ENCODE measurements at places on chromosomes 5 and 9.

DNA sequence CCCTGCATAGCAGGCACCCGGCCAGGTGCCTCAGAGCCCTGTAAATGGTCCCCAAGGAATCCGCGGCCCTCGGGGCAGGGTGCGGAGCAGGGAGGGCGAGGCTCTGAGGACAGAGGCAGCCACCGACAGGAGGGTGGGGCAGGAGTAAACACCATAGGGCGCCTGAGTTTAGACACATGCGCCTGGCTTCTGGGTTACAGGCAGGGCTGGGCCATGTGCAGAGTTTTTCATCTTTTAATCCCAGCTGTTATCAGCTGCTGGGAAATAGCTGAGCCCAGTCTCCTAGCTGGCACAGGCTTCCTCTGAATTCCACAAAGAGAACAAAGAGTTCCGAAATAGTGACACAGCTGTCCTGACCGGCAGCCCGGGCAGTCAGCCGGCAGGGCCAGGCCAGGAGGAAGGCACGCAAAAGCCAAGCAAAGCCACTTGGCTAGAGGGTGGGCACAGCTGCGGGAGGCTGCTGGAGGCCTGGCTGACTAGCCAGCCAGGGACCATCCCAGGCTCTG, 98.9 kb upstream of the PHYKPL start:
- peak; percentile 52 for DNase-seq

DNA sequence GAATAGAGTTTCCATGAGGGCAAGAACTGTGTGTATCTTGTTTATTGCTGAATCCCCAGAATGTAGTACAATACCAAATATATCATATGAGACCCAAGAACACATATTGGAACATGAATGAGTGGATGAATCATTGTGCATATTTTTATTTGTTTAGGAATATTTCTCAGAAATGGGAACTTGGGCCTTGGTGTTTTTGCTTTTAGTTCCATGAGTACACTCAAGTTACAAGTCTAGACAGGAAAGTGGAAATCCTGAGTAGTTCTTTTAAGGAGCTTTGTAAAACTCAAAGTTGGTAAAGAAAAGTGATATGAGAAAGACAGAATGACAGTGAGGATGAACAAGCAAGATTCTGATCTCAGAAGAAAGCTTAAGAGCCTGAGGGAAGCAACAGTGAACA, 647.0 kb downstream of the EFNA5 start:
- no peak for DNase-seq

- DNase-seq: no peak
Measured at GRCh38 chr9:9041756-9042155, 1242.2 kb upstream of the DMAC1 start.

- no peak for DNase-seq
Measured at GRCh38 chr9:136694872-136695247, 7.6 kb upstream of the AGPAT2 start.

- DNase-seq: no peak
Measured at GRCh38 chr5:56588636-56589480, 226.5 kb upstream of the MAP3K1 start.

GRCh38 chr5:118311103-118311819, 677.1 kb downstream of the DTWD2 start:
- DNase-seq: no peak

DNA sequence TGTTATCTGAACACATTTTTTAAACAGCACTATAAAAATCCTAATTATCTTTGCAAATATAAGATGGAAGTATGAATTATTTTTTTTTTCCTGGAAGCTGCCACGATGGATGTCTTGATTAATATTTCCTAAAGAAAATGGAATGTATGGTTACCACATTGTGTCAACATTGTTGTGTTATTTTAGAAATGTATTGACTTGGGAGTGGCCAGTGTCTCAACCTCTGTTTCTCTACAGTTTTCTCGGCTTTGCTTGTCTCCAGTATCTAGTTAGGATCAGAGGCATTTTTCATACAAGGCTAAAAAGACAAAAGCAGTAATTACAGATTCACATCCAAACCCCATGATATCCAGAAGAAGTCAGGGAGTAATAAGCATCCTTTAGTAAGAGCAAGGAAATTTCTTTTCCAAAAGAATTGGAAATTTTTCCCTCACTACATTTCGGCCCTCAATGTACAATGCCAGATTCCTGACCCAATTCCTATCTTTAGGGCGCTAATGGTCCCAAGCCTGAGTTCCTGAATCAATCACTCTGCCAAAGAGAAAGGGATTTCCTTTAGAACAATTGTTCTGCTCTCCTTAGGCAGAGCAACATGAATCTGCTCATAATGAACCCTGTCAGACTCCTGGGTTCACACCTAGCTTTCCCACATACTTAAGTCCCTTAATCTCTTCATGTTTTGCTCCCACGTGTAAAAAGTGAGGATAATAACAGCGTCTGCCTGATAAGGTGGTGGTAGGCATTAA, 111.7 kb downstream of the EDIL3 start:
- no peak for DNase-seq

DNA sequence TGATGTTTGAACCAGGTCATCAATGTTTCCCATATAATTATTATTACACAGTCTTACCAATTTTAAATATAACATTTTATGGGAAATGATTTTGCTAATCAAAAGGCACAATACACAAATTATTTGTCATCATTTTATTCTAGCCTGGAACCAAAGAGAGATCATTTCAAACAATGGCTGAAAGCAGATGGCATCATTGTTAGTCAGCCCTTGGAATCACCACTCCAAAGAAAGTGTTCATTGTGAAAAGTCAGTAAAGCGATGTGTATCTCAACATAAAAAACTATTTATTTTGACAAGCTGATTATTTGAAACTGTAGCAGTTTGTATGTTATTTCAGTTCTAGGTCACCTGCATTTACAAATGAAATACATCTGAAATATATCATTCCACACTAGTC, 1068.7 kb downstream of the CDH12 start:
- no peak for DNase-seq

- DNase-seq: no peak
Measured at GRCh38 chr5:160367885-160368284, 2.5 kb downstream of the C1QTNF2 start.

DNA sequence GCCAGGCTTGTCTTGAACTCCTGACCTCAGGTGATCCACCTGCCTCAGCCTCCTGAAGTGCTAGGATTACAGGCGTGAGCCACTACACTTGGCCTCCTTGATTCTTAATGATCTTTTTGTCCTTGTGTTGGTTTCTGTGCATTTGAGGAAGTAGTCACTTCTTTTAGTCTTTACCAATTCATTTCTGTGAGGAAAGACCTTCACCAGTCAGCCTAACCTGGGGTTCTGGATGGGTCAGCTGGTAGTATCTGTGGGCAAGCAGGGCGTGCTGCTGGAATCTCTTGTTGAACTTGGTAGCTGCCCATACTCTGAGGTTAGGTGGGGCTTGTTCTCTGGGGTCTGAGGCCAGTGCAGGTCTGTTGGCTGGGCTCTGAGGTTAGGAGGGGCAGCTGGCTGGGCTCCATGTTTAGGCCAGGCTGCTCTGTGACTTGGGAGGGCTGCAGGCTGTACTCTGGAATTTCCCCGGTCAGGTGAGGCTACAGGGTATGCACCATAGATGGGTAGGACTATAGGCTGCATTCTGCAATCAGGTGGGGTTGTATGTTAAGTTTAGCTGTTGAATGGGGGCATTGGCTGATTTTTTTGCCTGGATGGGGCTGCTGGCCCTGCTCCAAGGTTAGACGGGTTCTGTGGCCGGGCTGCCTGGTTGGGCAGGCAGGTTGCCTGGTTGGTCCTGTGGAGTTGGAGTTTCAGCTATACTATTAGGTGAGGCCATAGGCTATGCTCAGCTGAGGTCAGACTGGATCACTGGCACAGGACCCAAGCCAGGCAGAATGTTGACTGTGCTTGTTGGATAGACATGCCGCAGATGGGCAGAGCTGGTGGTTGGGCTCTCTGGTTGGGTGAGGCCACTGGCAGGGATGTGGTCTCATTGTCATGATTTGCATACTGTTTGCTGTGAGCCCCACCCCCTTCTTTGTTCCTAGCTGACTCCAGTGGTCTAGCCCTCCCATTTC, 19.2 kb downstream of the UBAP1 start:
- no peak for DNase-seq

GRCh38 chr5:173457482-173457881, 129.3 kb upstream of the STC2 start:
- no peak for DNase-seq

- DNase-seq: peak; percentile 20
Measured at GRCh38 chr5:132813599-132814502, 749 bp downstream of the SOWAHA start.

DNA sequence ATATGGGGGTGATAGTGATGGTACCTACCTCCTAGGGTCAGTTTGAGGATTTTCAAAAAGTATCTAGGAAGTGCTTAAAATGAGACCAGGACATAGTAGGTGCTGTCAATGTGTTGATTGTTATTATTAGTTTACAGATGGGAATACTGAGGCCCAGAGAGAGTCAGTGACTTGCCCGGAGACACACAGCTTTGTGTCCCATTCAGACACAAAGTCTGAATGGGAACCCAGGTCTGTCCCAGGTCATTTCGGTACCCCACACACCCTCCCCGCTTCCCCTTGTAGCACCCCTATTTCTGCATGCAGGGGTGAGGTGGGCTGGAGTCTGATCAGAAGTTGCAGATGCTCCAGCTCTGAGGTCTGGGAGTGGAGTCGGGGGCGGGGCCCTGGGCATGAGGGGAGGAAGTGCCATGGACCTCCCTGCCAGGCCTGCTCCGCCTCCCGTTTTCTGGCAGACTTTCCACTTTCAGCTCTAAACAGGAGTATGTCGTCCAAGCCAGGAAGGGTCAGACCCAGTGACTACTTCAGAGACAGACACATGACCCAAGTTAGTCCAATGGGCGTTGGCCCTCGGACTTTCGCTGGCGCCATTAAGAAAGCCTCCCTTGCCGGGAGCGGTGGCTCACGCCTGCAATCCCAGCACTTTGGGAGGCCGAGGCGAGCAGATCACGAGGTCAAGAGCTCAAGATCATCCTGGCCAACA, 3.2 kb upstream of the DBN1 start:
- DNase-seq: peak; percentile 91

GRCh38 chr5:75274486-75274885, 37.8 kb upstream of the ANKRD31 start:
- no peak for DNase-seq

DNA sequence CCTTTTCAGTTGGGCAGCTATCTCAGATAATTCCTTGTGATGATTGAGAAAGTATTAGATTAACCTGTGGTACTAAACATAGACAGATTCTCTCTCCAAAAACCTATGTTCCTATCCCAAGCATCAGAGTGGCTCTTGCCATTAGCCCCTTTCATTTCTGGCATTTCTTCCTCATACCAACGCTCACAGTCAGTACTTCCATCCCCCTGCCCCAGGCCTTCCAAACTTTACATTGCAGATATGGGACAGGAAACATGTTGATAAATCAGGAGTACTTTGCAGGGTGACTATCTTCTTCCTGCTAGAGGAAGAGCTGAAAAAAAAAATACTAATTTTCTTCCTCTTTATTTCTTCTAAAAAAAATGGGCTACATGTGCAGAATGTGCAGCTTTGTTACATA, 442.6 kb upstream of the RGMB start:
- DNase-seq: peak; percentile 36

DNA sequence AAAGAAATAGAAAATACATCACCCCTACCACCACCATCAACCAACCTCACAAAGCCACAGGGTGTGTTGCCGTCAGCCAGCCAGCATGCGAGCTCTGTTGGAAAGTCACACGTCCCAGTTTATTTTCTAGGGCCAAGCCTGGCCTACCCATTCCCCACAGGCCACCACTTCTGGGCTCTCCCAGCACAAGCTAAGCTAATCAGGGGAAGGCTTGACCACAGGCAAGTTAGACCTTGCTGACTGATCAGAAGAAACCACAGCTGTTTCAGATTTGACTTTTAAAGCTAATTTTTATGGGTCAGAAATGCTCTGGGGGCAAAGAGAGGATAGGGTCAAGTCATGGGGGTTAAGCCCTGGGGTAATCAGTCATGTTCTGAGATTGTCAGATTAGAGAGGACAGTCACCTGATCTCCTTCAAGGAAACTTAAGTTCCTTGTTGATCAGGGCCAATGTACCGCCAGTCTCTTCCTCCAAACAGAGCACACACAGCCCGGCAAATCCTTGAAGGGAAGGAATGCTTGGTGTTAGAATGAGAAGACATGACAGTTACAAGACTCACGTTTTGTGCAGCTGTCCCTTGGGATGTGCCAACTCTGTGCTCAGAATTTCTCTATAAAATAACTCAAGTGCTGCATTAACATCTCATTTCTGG, 7.6 kb downstream of the SHB start:
- DNase-seq: no peak

GRCh38 chr5:106418196-106418595, 1252.5 kb downstream of the EFNA5 start:
- DNase-seq: no peak

- no peak for DNase-seq
Measured at GRCh38 chr9:90046317-90046861, 441.6 kb downstream of the GADD45G start.

GRCh38 chr5:142922223-142922952, 152.2 kb downstream of the ARHGAP26 start:
- peak; percentile 77 for DNase-seq

- DNase-seq: peak; percentile 51
Measured at GRCh38 chr5:153672347-153673090, 182.0 kb downstream of the GRIA1 start.

DNA sequence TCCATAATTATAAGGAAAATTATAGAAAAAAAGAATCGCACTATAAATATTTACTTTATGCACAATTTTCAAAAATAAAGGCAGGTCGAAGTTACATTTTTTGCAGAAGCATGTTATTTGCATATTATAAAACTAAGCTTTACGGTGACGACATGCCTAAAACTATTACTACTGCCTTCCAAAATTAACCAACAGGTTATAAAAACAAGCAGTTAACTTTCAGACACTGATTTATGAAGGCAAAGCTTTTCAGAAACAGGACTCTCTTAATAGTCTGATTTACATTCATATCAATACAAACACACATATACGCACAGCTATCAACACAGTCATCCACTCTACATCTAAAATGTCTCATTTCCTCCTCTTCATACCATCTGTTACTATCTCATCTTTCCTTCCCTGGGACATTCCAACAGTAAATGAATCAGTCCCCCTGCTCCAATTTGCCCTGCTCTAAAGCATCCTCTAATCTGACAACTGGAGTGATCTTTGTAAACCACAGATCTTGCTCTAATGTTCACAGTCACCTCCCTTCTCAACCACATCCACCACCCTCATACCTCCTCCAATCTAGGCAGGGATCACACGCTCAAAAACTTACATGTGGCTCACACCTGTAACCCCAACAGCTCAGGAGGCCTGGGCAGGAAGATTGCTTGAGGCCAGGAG, 21.6 kb downstream of the FBXW11 start:
- peak; percentile 75 for DNase-seq

GRCh38 chr9:129428864-129429577, 191.9 kb downstream of the C9orf50 start:
- DNase-seq: no peak

- DNase-seq: no peak
Measured at GRCh38 chr5:34672196-34672595, 16.1 kb downstream of the RAI14 start.

GRCh38 chr5:173304591-173304988, 23.6 kb downstream of the STC2 start:
- no peak for DNase-seq

- no peak for DNase-seq
Measured at GRCh38 chr5:59325070-59325469, 568.5 kb downstream of the PDE4D start.

- peak; percentile 61 for DNase-seq
Measured at GRCh38 chr5:78591972-78592700, 56.4 kb downstream of the LHFPL2 start.

- DNase-seq: no peak
Measured at GRCh38 chr5:50463047-50463446, 22.0 kb upstream of the EMB start.

GRCh38 chr5:68862560-68862959, 231.3 kb upstream of the SLC30A5 start:
- no peak for DNase-seq
